Ureter (tissue), 1 donor: ENCODE measurements at places on chromosomes 4 and X. TPM values are rescaled to one million over a fixed set of nuclear protein-coding genes. Genes with fewer than 3 reads are reported as not detected.

GRCh38 chr4:149589826-149590225 is 225.8 kb downstream of the IQCM start:
- DNase-seq = no peak

GRCh38 chr4:186946682-186947294 is 223.1 kb upstream of the FAT1 start:
- DNase-seq = no peak

GRCh38 chrX:12241026-12241425 is 102.8 kb downstream of the FRMPD4 start:
- DNase-seq = no peak

- DNase-seq = no peak
These were observed 69.6 kb upstream of the SLC4A4 start for GRCh38 chr4:71269233-71269632.

DNA sequence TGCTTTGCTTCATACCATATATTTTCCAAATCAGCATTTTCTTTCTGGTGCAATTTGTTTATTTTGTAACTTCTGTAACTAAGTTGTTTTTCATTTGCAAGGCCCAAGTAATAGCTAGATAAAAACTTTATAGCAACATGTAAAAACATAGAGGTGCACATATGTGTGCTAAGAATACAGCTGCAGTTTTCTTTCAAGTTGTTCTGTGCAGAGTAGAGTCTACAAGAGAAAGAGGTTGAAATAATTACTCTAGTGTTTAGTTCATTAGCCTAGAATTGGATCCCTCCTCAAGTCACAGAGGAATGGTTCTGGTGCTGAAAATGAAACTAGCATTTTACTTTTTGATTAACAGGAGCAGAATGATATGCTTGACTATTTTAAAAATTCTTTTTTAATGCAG is 32.2 kb upstream of the PDLIM5 start:
- no peak for DNase-seq

DNA sequence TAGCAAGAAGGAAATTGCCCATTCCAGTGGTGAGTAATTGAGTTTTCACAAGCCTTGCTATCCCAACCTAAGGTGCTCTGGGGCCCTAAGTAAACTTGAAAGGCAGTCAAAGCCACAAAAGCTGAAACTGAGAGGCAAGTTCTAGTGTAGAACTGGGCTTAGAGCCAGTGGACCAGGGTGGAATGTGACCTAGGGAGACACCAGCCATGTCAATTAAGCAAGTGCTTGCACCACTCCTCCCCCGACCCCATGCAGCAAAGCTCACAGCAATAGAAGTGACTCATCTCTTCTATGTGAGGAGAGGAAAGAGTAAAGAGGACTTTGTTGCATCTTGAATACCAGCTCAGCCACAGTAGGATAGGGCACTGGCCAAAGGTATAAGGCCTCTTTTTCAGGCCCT is 486.1 kb upstream of the POU3F4 start:
- DNase-seq = no peak

- DNase-seq = peak; percentile 51
These were observed 1.3 kb upstream of the RGS12 start for GRCh38 chr4:3291411-3291968.

DNA sequence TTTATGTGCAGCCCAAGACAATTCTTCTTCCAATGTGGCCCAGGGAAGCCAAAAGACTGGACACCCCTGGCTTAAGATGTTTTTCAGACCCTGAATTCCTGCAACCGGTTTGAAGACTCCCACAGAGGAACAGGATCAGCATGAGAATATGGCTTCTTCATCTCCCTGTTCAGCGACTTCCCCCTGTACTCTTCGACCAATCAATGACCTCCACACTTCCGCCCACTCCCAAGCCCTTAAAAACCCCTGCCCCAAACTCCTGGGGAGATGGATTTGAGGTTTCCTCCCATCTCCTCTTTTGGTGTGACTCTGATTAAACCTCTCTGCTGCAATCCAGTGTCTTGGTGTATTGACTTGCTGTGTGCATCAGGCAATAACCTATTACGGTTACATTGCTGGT is 344.4 kb downstream of the NR3C2 start:
- DNase-seq = no peak

DNA sequence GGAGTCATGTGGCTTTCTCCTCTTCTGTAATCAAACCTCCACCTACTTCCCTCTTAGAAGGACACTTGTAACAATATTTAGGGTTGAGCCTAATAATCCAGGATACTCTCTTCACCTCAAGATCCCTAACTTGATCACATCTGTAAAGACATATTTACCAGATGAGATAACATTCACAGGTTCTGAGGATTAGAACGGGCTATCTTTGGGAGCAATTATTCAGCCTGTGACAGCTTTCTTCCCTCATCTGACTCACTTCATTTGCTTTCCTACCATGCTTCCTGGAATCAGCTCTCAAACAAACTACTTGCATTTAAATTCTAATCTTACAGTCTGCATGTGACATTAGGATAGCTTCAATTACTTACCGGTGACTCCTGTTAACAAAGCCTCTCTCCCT is 133.5 kb upstream of the NDST3 start:
- DNase-seq = no peak

DNA sequence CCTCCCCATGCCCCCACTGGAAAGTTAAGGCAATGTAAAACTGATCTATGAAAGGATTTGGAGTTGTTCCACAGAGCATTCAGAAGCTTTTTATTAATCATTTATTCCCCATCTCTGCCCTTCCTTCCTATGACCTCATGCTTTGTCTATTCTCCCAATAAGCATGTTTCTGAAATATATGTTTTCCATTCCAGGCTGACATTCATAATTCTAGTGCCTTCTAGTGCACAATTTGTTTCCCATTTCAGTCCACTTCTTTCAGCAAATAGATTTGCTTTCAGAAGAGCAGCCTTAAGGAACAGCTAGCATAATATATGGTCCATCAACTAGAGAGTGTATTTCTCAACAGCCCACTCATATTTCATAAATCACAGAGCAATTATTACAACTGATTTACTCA is 77.1 kb upstream of the ATXN3L start:
- DNase-seq = no peak

DNA sequence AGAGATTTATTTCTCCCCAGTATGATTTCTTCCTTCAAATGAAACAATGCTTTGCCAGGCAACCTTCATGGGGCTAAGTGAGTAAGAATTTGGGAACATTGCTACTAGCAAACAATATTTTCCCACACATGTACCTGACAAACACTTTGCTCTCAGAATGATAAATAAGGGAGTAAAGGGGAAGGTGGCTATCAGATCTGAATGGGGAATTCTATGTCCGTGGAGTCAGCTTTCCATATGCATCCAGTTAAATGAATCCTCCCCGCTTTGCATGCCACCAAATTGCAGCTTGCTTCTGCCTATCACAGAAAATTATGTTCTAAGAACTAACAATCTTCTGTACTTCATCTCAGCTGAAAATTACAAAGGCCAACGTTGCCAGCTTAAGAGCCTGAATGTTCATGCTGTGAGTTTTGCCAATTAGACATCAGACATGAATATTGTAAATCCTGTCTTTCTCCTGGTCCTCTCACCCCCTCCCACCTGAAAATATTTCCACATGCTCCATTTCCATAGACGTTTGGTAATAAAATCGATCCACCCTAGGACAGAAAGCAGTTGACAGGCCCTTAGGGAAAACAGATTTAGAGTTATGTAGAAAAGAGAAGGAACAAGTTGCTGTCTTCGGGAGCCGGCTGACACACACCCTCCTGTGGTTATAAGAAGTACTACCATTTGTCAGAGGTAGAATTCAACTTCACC is 6.3 kb downstream of the MEPE start:
- no peak for DNase-seq

GRCh38 chr4:106892786-106893185 is 143.3 kb downstream of the DKK2 start:
- no peak for DNase-seq

DNA sequence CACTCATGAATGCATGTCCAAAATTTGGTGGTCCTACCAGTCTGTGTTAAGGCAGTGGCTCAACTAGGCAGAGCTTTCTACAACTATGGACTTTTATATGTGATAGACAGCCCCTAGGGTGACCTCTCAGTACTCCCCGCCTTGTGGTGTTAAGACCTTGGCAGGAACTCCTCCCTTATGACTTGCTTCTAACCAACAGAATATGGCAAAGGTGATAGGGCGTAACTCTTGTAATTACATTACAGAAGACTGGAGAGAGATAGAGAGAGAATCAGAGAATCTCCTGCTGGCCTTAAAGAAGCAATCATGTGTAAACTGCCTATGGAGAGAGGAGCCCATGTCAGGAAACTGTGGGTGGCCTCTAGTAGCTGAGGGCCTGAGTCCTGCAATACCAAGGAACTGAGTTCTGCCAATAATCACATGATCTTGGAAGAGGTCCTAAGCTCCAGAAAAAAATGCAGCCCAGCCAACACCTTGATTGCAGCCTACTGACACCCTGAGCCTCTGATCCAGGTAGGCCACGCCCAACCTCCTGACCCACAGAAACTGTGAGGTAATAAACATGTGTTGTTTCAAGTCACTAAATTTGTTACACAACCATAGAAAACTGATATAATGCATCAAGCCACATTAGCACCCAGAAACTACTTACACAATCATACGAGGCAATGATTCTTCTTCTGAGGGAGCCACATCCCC is 68.9 kb downstream of the INPP4B start:
- no peak for DNase-seq

ARHGEF6 gene
- total RNA-seq = 13.3 TPM

SLC7A11 gene
- total RNA-seq = 19.2 TPM
